Stimulated activated CD4-positive, alpha-beta T cell treated with anti-CD3 and anti-CD28 coated beads, Interleukin-15, amount 100 ng/mL, for 24 hours (primary cell): ENCODE measurements at places on chromosomes 1 and 21.

DNA sequence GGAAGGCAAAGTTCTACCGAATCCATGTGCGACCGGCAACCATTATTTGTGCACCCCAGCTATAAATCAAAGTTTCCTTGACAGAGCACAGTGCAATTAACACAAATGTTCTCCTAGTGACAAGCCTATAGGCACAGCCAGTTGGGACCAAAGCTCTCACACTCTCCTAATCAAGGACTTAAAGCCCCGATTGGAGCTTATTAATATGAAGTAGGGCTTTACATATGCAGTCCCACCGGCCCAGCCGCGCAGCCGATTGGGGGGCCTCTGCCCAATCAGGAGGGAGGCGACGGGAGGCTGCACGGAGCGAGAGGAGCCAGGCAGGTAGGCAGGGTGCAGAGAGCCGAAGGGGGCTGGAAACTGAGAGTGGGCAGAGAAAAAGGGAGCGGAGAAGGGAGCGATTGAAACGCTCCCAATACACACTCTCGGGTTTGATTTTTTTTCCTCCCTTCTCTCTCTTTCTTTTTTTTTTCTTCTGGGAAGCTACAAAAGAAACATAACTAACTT is at the start of gene ESRRG:
Gene ESRRG, minus strand, starts transcription at position 156 of the 507 bp plus-strand sequence. Its CDS starts 130 bp downstream, at position 26.
- no peak for DNase-seq

GRCh38 chr1:177710696-177711620 is 258.9 kb downstream of the SEC16B start:
- no peak for DNase-seq

GRCh38 chr1:238592621-238593020 is 701.9 kb upstream of the ZP4 start:
- no peak for DNase-seq

- no peak for DNase-seq
Measured at GRCh38 chr1:8627728-8628127, 189.7 kb downstream of the RERE start.

GRCh38 chr1:45359882-45360513 is 19.8 kb upstream of the MUTYH start:
- DNase-seq: peak; percentile 67

DNA sequence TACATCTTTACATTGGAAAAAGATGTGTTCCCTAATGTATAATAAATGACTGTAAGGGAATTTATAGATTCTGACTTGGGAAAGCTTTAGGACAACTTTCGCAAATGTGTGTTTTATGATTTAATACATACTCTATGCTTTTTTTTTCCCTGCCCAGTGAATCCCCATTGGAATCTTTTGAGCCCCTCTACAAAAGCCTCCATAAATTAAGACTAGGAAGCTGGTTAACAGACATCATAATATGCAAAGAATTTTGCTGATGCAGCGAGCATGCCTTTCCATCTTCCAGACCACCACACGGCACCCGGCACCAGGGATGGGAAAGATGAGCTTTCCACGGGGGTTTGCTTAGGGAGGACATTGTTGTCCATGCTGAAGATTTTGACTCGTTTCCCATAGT is 156.1 kb upstream of the IVNS1ABP start:
- DNase-seq: no peak

DNA sequence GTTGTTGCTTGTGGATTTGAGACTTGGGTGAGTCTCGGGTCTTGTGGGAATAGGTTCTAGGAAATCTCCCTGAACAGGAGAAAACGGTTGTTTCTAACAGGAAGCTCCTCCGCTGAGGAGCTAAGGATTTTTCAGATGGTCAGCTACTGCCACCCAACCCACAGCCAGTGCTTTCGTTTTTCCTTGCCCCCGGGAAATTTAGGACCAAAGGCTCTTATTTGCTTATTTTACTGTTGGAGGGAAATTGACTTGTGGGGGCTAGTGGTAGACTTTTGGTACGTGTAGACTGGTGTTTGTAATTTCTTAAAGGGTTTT is 792 bp downstream of the SNX7 start:
- no peak for DNase-seq

DNA sequence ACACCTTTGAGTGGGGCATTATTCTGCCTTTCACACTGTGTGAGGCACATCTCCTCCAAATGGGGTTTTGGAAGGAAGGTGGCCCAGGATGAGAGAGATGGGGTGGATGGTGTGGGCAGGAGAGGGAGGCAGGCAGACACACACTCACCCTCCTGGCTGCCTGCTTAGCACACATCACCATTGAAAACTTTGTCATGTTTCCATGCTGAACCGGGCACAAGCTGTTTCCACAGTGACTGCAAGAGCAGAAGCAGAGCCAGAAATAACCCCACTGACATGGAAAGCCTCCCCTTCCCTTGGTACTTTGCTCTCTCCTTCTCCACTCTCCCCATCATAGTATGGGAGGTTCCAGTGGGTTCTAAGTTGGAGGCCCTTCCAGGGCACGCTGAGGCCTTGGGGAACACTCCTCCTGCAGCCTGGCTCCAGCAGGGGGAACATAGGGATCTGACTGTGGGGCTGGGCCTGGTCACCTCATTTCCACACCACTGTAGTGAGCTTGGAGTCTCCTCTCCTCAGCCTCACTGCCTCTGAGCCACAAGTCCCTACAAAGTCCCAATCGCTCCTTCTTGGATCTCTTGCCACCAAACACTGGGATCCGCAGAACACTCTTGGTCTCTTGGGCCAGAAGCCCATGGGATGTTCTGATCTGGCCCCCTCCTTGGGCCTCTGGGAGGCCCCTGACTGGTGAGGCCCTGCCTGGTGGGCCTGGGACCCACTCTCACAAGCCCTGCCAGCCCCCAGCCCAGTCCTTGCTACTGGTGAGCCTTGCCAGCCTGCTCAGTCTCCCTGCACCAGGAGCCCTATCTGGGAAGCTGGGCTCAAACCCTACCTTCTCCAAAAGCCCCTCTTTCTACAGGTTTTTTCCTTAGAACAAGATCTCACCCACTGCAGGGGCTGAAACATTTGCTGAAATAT is 163.0 kb upstream of the EDN2 start:
- DNase-seq: no peak

GRCh38 chr1:68270951-68271350 is 38.6 kb upstream of the WLS start:
- DNase-seq: no peak

- DNase-seq: no peak
Measured at GRCh38 chr1:10686404-10687040, 109.9 kb downstream of the CASZ1 start.

DNA sequence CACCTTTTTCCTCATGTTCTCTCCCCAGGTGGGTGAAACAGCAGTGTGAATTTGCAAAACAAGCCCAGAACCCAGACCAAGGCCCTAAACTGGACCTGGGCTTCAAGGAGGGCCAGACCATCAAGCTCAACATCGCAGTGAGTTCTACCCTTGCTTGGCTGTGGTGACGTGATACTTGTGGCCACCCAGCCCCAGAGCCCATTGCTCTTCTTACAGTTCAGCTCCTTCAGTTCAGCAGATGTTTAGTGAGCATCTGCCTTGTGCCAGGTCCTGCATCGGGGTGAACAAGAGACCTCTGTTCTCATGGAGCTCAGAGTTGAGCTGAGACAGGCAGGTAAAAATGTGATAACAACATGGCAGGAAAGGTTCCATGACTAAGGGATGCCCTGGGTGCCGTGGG is 8.5 kb downstream of the NECAP2 start:
- no peak for DNase-seq

DNA sequence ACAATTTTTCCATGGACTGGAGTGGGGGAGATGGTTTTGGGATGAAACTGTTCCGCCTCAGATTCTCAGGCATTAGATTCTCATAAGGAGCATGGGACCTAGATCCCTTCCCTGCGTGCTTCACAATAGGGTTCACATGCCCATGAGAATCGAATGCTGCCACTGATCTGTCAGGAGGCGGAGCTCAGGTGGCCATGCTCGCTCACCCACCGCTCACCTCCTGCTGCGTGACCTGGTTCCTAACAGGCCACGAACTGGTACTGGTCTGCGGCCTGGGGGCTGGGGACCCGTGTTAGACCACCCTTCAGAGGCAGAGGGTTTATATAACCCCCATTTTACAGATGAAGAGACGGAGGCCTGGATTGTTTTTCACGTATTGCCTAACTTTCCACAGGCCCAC is 16.3 kb upstream of the SRSF4 start:
- no peak for DNase-seq

- peak; percentile 30 for DNase-seq
Measured at GRCh38 chr1:20634594-20635084, 1.4 kb downstream of the PINK1 start.
